Stimulated activated CD8-positive, alpha-beta memory T cell treated with anti-CD3 and anti-CD28 coated beads, Interleukin-15, amount 100 ng/mL, for 4 hours (primary cell): ENCODE measurements at places on chromosomes 7 and 10.

- DNase-seq: no peak
Measured at GRCh38 chr7:142901426-142902259, 16.1 kb upstream of the TRPV6 start.

DNA sequence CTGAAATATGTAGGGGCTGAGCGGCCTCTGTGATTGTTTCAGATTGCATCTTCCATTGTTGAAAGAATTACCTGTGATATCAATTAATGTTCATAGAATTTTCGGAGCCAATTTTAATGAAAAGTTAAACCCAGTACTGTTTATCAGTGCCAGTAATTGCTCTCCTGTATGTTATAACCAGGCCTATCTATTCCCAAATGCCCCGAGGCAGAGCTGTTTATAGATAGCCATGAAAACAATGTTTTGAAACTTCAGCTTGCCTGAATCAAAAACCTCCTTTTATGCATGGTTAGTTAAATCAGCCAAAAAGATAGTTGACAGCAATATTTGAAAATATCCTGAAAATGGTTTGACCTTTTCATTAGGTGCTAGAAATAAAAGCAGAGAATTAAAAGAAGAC lies 50.1 kb upstream of the HDAC9 start:
- DNase-seq: no peak

- DNase-seq: no peak
Measured at GRCh38 chr10:61076572-61077114, 132.7 kb upstream of the RHOBTB1 start.

DNA sequence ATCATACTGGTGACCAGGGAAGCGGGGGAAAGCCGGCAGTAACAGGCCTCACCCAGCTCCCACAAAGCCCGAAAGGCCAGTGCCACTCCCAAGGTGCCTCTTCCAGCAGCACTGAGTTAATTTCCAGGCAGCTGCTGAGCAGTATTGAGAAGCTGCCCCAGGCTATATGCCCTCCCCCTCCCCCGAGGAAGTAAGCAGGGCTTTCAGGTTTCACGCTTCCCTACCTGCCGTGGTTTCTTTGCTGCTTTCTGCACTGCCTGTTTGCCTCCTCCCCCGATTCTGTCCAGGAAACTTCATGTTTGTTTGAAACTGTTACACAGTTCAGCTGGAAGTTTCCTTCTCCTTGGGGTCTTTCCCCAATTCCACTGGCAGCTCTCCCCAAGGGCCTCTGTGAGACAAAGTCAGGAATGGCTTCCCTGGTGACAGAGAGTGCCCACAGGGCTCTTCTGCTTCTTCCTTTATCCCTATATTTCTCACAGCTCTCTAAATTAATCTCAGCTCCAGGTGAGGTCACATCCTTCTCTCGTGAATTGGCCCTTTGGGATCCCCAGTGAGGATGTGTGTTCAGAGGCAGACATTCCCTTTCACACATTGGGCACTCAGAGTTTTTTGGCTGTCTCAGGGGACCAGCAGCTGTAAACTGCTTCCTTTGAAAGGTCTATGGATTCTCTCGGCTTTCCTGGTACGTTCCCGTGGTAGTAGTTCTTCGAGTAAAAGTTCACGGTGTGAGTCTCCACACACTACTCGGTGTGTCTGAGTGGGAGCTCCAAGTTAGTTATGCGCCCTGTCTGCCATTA lies 19.4 kb downstream of the C1GALT1 start:
- DNase-seq: no peak

GRCh38 chr10:48552946-48553564 lies 51.8 kb downstream of the ARHGAP22 start:
- no peak for DNase-seq

DNA sequence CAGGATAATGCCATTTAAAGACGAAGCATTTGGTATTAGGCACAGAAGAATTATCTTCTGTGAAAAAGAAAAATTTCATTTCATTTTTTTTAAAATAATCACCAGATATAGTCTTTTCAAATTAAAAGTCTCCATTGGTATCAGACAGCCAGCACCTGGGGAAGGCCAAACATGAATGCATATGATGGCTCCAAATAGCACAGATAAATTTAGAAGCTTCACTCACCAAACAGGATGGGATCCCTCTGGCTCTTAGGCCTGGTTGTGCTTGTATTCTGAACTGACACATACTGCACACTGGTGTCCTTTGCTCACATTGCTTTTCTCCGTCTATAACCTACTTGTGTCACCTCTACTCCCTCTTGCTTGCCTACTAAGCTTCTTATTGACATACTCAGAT lies 169.5 kb upstream of the CHRM2 start:
- DNase-seq: no peak

- DNase-seq: no peak
Measured at GRCh38 chr7:39594988-39595620, 28.3 kb upstream of the RALA start.

- no peak for DNase-seq
Measured at GRCh38 chr7:45691155-45691656, 117.0 kb downstream of the ADCY1 start.

DNA sequence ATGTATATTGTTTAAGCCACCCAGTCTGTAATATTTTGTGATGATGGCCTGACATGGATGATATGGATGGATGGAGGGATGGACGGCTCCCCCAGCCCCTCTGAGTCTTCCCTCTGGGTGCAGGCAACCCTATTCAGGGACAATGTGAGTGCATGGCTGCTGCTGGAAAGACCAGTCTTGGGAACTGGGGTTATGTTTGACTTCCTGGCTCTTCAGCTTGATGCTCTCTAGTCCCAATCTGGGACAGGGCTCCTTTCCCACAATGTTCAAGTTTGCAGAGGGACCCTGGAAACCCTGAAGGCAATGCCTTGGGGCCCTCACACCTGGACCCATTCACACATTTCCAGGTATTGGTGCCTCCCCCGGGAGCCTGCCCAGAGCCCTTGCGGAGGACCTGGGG lies 52.3 kb upstream of the RET start:
- no peak for DNase-seq
